ENCODE measurements at places on chromosomes 3 and 15.

DNA sequence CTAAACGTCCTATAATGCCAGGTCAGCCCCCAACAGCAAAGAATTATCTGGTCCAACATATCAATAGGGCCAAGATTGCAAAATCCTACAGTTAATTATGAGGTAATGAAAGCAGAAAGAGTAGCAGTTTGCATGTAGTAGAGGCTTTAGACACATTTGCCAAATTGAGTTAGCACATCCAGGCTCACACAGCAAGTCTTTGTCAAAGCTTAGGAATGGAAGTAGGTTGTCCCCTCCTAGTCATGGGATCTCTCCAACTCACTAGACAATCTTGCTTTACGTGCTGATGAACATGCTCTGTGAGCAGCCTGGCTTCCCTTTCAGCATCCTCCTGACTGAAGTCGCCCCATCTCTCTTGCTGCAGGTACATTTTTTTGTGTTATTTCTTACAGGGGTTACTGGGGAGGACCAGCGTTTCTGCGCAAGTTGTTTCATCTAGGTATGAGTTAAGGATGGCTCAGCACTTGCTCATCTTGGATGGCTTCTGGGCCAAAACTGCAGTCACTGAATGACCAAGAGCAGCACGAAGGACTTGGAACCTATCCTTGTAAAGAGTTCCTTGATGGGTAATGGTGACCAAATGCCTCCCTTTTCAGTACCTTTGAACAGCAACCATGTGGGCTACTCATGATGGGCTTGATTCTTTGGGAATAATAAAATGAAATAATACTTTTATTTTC, 55.9 kb downstream of the SQOR start:
- DNase-seq, result peak; percentile 21

- DNase-seq, result no peak
These were observed 7.6 kb downstream of the CMTM6 start for GRCh38 chr3:32495085-32495484.

DNA sequence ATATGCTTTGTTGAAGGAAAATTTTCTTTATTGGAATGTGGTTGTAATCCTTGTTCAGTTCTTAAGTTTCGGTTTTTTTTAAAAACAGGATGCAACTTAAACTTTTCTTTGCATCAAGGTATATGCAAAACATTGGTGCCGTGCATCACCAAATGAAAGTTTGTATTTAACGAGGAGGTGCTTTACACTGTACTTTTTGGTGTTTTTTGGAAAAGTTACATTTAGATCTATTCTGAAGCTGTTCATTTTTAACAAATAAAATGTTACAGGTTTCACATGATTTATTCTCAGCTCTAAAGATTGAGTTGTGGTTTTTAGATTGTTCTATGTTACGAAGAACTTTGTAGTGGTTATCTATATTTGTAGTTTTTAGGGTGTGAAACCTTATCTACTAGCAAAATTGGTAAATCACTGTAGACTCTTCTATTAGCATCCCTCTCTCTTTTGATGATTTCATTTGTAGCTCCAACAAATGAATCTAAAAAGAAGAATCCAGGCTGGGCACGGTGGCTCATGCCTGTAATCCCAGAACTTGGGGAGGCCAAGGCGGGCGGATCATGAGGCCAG, 7.0 kb upstream of the LRCH3 start:
- no peak for DNase-seq

DNA sequence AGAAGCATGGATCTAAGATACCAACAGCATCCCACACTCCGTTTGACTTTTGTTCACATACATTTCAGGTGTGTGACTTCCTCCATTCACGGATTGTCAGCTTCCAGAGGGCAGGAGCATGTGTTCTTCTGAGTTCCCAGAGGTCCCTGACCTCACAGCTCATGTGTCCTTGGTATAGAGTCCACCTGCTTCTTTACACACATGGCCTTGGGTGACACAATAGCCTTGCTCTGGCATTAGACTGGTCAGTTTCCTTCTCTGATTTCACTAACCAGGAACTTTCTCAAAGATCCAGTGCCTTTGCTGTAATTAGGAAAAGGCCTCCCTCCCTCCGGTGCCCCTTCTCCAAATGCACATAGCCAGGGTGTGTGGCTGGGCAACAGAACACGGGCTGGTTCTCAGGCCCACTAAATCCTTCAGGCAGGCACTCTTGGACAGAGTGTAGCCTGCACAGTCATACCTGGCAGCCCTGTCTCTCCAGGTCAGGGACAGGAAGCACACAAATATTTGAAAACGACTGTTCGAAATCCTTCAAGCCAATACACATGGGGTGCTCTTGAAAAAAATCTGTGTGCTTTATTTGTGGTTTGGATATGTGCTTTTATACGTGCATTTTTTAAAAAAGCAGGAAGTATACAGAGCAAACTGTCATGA, 81.1 kb downstream of the TRIM42 start:
- DNase-seq, result no peak

GRCh38 chr15:43876872-43877271, 50.1 kb downstream of the WDR76 start:
- DNase-seq, result no peak

- no peak for DNase-seq
These were observed 66.8 kb downstream of the HMG20A start for GRCh38 chr15:77487469-77487842.

- DNase-seq, result no peak
These were observed 24.0 kb downstream of the COPS2 start for GRCh38 chr15:49131403-49131802.

- DNase-seq, result no peak
These were observed 64.9 kb upstream of the DCBLD2 start for GRCh38 chr3:98966434-98966833.

GRCh38 chr15:42805266-42805665, 68.3 kb upstream of the CDAN1 start:
- DNase-seq, result no peak

DNA sequence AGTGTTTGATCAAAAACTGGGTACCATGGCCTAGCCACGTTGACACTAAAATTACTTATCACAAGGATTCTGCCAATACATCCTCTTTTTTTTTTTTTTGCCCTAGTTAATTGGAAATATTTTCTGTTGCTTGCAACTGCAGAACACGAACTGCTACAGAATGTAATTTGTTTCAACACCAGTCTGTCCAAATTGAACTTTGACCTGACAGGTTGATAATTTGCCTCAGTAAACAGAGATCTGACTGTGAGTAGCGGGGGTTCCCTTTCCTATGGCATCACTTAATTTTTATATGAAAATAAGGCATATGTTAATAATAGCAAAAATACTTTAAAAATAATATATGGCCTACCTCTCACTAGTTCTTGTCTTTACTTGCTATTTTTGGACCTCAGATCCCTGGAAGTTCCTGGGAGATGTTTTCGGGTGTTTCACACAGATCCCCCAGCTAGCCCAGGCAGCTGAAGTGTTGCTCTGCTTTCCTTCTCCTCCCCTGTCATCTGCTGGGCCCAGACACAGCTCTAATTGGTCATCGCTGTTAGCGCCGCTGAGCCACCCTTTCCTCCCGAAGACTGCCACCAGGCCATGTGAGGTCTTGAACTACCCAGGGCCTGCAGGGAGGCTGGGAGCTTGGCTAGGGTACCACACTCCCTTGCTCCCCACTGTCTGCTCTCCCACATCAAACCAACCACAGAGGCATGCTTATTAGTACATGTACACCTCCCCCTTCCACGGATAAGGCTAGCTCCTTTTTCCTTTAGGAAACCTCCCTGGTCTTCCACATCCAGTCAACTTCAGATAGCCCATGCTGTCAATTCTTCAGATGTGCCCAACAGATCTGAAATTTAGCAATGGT, 89.8 kb upstream of the RNF7 start:
- no peak for DNase-seq

- no peak for DNase-seq
These were observed 116.1 kb downstream of the KLF13 start for GRCh38 chr15:31442699-31443111.

DNA sequence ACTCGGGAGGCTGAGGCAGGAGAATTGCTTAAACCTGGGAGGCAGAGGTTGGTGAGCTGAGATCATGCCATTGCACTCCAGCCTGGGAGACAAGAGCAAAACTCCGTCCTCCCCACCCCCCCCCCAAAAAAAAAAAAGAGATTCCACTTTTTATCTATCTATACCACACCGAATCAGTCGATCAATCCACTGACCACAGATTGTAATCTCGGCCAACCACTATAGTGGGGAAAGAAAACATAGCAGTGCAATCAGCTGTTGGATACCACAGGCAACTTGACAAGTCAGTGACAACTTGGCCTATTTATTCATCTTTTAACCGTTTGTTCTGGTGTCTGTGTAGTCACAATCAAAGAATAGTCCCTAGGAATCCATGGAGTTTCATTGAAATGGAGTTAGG, 299.2 kb downstream of the FHIT start:
- DNase-seq, result no peak

DNA sequence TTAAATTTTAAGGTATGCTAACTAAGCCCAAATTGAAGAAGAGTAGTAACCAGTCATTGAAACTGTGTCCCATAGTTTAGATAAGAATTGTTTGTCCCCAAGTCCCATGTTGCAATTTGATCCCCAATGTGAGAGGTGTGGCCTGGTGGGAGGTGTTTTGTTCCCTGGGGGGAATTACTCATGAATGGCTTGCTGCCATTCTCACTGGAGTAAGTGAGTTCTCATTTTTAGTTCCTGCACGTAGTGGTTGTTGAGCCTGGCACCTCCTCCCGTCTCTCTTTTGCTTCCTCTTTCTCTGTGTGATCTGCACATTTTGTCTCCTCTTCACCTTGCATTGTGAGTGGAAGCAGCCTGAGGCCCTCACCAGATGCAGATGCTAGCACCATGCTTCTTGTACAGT, 1271.0 kb downstream of the NSUN3 start:
- no peak for DNase-seq

- DNase-seq, result no peak
These were observed 137.9 kb downstream of the DNAJB8 start for GRCh38 chr3:128328546-128329458.

DNA sequence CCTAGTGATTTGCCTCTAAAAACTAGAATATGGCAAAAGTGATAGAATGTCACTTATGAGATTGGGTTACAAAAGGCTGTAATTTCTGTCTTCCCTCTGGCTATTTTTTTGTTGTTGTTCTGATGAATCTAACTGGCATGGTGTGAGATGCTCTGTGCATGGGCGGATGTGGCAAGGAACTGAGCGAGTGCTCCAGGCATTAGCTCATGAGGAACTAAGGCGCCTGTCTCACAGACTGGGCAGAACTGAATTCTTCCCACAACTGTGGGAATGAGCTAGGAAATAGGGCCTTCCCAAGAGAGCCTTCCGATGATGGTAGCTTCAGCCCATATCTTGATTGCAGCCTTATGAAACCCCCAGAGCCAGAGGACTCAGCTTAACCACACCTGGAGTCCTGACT, 222.5 kb downstream of the NR2F2 start:
- no peak for DNase-seq

GRCh38 chr15:37931868-37932267, 2.6 kb upstream of the TMCO5A start:
- no peak for DNase-seq
